ENCODE measurements at places on chromosomes 11 and 22. TPM values are rescaled to one million over a fixed set of nuclear protein-coding genes. Genes with fewer than 3 reads are reported as not detected.

DNA sequence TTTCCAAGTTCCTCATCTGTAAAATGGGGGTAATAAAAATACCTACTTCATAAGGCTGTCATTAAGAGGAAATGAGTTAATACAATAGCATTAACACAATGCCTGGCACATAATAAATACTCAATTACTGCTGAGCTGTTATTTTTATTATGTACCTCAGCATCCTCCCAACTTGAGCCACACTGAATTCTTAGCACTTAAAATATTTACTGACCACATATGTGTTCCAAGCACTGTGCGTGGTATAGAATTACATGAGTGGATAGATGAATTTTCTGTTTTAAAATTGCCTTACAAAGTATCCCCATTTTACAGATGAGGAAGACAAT is 139.0 kb upstream of the TIMP3 start:
- DNase-seq = no peak

GRCh38 chr22:35434061-35434710 is 34.2 kb downstream of the MCM5 start:
- DNase-seq = no peak

DNA sequence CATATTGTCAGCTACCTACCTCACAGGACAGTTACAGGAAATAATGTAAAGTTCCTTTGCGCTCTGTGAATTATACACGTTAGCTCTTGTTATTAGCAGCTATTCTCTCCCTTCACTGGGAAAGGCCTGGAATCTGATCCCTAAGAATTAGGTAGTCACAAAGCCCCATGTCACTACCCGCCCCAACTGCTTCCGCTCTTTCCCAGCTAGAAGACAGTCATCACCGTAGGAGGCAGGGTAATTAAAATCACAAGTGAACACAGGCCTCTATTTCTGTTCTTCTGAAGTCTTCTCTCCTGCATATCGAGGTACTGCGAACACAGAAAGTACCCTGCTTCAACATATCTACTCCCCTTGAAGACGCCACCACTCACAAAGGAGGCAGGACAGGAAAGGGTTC is 12.6 kb upstream of the AHNAK start:
- no peak for DNase-seq

DNA sequence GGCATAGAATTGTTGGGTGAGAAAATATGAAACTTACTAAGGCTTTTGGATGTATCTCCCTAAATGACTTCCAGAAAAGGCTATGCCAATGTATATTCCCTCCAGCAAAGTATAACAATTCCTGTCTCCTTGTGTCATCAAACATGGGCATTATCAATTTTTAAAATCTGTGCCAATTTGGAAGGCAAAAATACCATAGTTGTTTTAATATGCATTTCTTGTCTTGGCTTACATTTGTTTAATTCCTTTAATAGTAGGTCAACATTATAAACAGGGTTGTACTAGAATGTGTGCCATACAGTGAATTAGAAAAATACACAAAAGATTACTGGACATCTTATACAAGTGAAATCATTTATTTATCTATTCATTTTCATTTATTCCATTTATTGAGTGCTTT is 41.6 kb downstream of the DCUN1D5 start:
- no peak for DNase-seq

GRCh38 chr11:114284021-114284420 is 12.2 kb upstream of the NNMT start:
- no peak for DNase-seq

- no peak for DNase-seq
Measured at GRCh38 chr11:57648801-57649735, 644 bp downstream of the YPEL4 start.

GRCh38 chr11:45739866-45740265 is 65.1 kb upstream of the SLC35C1 start:
- DNase-seq = no peak

The RPS3 gene
- total RNA-seq = 2,896 TPM

The INPPL1 gene
- total RNA-seq = 93.1 TPM

The IL18 gene
- total RNA-seq = 15.5 TPM

The PLA2G6 gene
- total RNA-seq = 15.5 TPM

The TRPC6 gene
- not detected for total RNA-seq

The MRTFA gene
- total RNA-seq = 53.0 TPM

The INSC gene
- 0.27 TPM for total RNA-seq

The SLC22A6 gene
- total RNA-seq = not detected

The ADM gene
- total RNA-seq = 68.1 TPM

The LRRN4CL gene
- total RNA-seq = not detected
